SK-MEL-5 (cell line): ENCODE measurements at places on chromosomes 13 and 19. TPM values are rescaled to one million over a fixed set of nuclear protein-coding genes. Genes with fewer than 3 reads are reported as not detected.

DNA sequence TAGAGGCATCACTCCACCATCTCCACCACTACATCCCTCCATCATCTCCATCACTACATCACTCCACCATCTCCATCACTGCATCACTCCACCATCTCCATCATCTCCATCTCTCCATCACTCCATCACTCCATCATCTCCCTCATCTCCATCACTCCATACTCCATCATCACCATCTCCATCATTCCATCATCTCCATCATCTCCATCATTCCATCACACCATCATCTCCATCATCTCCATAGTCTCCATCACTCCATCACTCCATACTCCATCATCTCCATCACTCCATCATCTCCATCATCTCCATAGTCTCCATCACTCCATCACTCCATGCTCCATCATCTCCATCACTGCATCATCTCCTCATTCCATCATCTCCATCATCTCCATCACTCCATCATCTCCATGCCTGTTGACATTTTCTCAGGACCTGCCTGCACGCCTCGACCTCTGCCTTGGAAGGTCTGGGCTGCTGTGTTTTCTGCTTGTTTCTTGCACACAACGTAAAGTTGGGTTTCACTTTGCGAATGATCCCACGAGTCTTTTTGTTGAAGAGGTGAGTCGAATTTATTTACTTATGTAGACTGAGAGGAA is 21.2 kb upstream of the RASA3 start:
- DNase-seq = no peak

PEG3 gene
- total RNA-seq = under 0.01 and 0.03 TPM in 2 replicates

DNA sequence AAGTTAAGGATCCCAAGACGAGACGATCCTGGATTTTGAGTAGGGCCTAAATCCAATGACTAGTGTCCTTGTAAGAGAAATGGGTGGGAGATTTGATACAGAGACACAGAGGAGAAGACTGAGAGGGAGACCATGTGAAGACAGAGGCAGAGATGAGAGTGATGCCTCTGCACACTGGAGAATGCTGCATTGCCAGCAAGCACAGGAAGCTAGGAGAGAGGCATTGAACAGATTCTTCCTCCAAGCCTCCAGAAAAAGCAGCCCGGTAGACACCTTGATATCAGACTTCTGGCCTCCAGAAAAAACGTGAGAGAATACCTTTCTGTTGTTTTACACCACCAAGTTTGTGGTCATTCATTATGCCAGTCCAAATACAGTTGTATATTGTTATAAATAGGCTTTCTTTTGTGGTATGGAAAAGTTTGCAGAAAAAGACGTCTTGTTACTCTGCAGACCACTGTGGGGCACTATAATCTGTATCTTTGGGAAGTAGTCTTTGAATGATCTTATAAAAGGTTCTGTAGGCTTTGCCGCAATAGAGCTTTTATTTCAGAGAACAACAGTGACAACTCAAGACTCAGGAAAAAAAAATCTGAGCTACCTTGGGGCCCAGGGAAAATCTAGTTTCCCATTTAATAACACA is 17.9 kb upstream of the RFC3 start:
- DNase-seq = peak; percentile 77

- DNase-seq = no peak
These were observed 3.0 kb downstream of the CERS4 start for GRCh38 chr19:8212212-8212611.

GRCh38 chr19:7393939-7394730 is 45.4 kb downstream of the ARHGEF18 start:
- DNase-seq = no peak

- DNase-seq = peak; percentile 71
These were observed 28.3 kb downstream of the IL12RB1 start for GRCh38 chr19:18058208-18059009.

ZNF525 gene
- total RNA-seq = 9.5 and 10.0 TPM in 2 replicates

CLIP3 gene
- total RNA-seq = 0.34 and 0.43 TPM in 2 replicates

DNA sequence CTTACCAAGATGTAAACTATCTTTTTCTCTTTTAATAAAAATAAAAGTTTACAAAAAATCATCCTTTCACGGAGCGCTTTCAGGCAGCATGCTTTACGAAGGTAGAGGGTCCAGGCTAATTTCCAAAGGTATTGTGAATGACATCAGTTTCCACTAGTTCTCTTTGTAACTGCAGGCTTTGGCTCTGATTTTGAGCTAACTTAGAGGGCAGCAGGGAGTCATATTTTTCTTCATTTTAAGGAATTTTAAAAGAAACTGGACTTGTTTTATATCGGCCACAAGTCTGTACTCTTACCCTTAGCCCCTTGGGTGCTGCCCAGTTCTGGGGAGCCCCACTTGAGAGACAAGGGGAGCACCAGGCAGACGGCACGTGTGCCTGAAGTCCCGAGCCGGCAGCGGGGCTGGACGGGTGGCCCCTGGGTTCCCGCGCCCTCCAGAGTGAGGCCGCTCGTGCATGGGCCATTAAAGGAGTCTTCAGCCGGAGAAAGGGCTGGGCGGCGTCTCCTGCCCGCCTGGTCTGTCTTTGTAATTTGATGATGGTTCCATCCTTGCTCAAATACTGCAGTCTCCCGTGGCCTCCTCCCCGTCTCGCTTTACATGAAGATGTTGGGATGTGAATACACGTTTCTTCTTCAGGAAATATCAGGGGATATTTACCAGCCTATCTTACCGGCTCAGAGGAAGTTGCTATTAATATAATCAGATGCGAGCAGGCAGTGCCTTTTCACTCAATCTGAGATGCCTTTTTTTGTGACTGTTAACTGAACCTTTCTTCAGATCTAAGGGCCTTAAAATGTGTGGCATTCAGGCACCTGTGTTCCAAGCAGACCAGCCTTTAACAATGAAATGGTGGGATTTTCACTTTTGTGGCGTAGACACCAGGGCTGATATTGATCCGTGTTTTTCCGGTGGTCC is 67.4 kb downstream of the GGACT start:
- no peak for DNase-seq

RNF17 gene
- total RNA-seq = not detected in 2 replicates

GRCh38 chr13:52001120-52001731 is 10.0 kb downstream of the ATP7B start:
- DNase-seq = peak; percentile 63

- peak; percentile 86 for DNase-seq
These were observed 13.9 kb downstream of the APLP1 start for GRCh38 chr19:35882114-35882832.

GRCh38 chr13:33528896-33529295 is 243.3 kb upstream of the STARD13 start:
- no peak for DNase-seq

ACER1 gene
- not detected in 2 replicates for total RNA-seq

DNA sequence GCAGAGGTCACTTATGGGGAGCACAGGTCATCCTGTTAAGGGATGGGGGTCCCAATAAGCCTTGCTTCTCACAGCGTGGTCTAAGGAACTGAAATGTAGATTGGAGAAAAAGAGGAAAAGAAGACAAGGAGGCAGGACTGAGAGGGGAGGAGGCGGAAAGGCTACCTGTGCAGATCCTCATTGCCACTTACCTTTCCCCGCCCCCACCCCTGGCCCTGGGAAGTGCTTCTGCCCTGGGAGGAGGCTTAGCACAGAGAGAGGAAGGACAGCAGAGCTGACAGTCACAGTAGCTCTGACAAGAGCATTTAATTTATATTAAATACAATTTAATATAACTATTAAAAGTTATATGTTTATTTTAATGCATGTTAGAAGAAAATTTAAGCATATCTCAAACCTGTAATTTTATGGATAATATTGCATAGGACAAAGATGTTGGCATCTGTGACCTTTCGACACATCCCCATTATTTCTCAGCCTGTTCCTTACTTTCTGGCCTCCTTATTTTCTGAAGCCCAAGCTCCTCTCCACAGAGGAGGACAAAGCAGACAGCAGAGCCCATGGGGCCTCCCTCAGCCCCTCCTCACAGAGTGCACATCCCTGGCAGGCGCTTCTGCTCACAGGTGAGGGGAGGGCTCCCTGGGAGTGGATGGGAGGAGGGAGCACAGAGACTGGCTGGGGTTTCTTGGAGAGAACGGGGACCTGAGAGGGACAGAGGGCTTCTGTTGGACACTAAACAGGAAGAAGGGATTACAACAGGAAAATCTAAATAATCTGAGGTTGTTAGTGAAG is 23.4 kb downstream of the CEACAM21 start:
- no peak for DNase-seq

DNA sequence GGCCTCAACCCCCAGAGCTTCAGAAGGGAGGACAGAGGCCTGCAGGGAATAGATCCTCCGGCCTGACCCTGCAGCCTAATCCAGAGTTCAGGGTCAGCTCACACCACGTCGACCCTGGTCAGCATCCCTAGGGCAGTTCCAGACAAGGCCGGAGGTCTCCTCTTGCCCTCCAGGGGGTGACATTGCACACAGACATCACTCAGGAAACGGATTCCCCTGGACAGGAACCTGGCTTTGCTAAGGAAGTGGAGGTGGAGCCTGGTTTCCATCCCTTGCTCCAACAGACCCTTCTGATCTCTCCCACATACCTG is 969 bp upstream of the CEACAM5 start:
- DNase-seq = peak; percentile 31

ZFP82 gene
- 3.6 and 3.9 TPM in 2 replicates for total RNA-seq

SUGP1 gene
- total RNA-seq = 20.1 and 23.1 TPM in 2 replicates

GRCh38 chr19:40056505-40056904 is 474 bp upstream of the ZNF780B start:
- DNase-seq = no peak

TMPRSS9 gene
- total RNA-seq = not detected in 2 replicates

DNA sequence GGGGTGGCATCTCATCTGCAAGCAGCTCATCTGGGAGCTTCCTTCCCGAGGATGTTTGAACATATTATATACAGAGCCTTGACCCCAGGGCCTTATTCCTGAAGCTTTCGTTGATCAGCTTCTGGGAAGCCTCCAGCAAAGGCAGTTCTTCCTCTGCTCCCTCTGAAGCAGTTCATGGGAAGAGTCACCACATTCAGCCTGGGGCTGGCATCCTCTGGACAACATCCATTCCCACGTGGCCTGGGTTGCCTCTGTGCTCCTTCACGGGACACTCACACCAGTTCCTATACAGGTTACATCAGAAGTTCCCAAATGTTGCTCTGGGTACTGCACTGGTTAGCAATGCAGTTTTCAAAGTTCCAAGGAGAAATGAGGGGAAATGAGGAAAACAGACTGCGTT is 29.6 kb downstream of the COL4A2 start:
- no peak for DNase-seq

KLHL1 gene
- total RNA-seq = 0.03 and 0.08 TPM in 2 replicates

GRCh38 chr13:102718746-102719145 is 23.9 kb upstream of the METTL21C start:
- DNase-seq = no peak

- DNase-seq = no peak
These were observed 995 bp upstream of the MKNK2 start for GRCh38 chr19:2051773-2052704.

DNA sequence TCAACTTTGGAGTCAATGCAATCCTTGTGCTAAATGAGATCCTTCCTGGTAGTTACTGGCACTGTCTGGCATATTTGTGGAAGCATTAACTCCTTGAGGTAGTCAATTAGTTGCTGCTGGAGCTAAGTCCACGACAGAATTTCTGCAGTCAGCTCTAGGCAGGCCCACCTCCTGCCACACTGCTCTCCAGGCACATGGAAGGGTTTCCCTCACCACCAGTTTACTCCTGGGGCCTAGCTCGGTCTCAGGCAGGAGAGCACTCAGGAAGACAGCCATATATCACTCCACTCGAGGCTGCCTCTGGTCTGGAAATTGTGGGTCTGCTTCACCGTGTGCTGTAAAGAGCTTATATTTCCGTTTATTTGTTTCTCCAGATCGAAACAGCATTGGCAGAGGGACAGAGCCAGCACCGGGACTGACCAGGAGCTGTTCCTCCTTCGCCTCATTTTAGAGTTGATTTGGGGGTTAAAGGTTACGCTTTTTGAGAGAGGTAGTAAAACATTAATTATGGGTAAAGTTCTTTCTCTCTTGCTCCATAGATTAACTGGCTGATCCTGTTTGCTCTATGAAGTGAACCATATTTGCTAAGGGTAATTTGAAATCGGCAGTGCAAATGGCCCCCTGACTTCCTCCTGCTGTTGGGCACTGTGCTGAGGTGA is 20.6 kb upstream of the GTF3A start:
- DNase-seq = no peak

DNA sequence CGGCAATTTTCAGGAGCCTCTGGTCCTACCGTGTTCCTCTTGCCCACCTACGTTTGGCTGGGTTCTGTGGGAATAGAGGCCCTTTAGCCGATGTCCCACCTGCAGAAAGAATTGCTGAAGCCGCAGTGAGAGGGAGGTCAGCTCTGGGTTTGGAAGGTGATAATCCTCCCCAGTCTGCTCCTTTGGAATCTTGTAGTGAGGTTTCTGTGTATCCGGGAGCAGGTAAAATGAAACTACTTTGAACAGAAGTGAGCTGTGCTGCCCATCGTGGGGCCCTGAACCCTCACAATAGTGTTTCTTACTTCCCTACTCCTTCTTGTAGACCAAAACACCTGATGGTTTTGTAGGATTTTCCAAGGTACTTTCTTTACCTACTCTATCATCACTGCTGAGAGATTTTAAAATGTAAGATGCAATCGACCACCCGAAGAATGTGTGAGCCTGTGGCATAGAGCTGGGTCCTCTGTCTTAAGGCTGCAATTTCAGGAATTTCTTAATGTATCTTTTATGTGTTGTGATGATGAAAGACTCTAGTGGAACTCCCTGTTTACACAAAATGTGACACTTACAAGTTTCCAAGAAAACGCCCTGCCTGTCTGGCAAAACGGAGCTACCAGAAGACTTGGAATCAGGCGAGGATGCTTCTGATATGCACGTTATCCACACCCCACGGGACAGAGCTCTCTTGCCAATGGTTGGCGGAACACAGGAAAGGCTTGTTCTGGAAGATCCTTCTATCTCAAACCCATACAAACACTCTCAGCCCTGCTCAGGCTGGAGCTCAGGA is 76.1 kb downstream of the RGCC start:
- DNase-seq = peak; percentile 3

GRCh38 chr13:29883941-29884518 is 33.6 kb upstream of the UBL3 start:
- DNase-seq = peak; percentile 78

DNA sequence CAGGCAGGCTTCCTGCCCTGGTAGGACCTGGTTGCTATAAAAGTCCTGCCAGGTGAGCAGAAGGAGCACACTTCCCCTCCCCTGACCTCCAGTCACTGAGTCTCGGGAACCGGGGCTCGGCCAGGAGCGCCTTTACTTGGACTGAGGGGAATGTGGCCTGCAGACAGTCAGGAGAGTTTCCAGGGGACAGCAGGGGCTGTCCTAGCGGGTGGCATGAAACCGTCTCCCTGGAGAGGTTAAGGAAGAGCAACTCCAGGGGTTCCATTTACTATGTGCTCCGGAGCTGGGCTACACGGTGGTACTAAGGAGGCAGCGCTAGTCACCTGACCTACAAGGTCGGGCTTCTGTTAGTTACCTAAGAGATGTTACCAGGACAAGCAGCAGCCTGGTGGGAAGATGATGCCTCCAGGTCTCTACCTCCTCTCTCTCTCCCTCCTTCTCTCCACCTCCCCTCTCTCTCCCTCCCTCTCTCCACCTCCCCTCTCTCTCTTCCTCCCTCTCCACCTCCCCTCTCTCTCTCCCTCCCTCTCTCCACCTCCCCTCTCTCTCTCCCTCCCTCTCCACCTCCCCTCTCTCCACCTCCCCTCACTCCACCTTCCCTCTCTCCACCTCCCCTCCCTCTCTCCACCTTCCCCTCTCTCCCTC is 4.1 kb upstream of the CNOT3 start:
- DNase-seq = peak; percentile 23
